Jurkat, Clone E6-1 (cell line): ENCODE measurements at places on chromosomes 1 and 21.

DNA sequence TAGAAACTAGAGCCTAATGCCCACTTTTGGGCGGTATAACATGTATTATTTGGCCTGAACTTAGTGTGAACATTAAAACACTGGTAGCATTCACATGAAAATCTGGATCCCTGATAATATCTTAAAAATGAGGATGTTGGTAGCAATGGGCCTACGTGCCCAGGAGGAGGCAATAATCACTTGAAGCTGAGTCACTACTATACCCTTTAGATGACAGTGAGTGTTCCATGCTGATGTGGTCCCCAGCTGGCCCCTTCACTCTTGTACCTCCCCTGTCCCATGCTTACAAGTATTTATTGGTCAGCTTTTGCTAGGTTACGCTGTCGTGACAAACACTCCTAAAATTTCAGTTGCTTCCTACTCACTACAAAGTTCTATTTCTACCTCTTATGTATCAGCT lies 23.0 kb upstream of the POU2F1 start:
- no peak for DNase-seq

DNA sequence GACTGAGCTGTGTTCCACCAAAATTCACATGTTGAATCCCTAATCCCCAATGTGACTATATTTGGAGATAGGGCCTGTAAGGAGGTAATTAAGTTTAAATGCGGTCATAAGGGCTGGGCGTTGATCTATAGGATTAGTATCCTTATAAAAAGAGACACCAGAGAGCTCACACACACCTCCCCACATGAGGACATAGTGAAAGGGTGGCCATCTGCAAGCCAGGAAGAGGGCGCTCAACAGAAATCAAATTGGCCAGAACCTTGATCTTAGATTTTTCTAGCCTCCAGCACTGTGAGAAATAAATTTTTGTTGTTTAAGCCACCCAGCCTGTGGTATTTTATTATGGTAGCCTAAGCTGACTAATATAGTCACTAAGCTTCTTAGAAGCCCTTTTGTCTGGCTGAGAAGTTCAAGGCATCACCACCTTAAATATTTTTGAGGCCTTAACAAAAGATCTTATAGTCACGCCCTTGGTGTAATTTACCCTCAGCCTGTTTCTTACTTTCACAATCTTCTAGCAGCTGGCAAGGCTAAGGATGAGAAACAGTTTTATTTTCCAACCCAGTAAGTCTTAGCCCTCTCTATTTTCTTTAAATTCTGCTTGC lies 28.8 kb downstream of the GORAB start:
- no peak for DNase-seq

- no peak for DNase-seq
These were observed 46.8 kb downstream of the USP24 start for GRCh38 chr1:55168353-55168752.

DNA sequence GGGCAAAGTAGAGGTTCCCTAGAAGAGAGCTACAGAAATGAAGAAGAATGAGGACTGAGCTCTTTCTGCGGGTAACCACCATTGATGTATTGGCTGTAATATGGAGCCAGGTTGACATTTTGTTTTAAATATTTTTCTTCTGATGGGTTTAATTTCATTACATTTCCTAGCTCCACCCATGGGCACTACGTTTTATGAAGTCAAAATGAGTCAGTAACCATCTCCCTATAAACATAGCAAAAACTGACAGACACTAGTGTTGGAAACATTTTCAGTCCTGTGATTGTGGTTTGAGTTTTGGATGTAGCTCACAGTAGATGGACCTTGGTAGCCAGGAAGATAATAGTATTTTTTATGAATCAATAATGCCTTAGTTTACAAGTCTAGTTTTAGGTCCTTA lies 470.4 kb upstream of the B3GALT2 start:
- DNase-seq, result no peak

- DNase-seq, result no peak
These were observed 43.7 kb upstream of the KCNK1 start for GRCh38 chr1:233570216-233570615.
